ENCODE measurements at places on chromosomes 4 and X.

GRCh38 chr4:13546941-13547484 is 2.7 kb upstream of the NKX3-2 start:
- no peak for DNase-seq

GRCh38 chr4:151139814-151140213 is 40.4 kb downstream of the RPS3A start:
- DNase-seq: no peak

DNA sequence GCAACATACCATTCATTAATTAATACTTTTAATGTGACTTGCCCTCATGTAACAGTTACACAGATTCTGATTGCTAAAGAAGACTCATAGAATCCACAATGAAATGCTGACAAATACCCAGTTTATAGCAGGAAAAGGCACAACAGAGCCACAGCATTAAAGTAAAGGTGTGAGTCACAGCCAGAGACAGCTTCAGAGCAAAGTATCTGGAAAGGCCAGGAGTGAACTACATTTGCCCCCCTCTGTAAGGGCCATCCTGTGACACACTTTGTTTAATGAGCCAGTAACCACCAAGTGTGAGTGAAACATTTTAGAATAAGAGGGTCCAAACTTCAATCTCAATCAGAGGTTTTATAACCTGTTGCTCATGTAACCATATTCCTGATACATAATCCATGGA is 133.8 kb upstream of the TACR3 start:
- DNase-seq: no peak

GRCh38 chr4:109451544-109452273 is 18.1 kb downstream of the SEC24B start:
- DNase-seq: no peak

DNA sequence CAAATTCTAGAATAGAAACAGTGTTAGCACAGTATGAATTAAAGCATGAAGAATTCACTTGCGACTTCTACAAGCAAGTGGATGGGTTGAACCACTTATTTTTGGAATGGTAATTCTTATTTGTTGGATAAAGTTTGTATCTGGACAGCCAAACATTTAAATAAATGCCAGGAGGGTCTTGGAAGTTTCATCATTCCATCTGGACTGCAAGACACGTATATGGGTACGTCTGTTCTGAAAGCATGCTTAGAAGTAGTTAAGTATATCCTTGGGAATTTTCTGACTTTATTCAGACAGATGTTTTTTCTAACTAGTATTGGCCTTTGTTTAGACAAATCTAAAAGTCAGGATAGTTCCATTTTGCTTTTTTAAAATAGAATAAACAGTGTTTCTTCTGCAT is 77.5 kb upstream of the CASK start:
- DNase-seq: no peak

- no peak for DNase-seq
Measured at GRCh38 chr4:145679991-145680455, at the start of gene C4orf51. Gene C4orf51, plus strand, starts transcription at chr4:145680146. Its CDS starts 58 bp downstream, at chr4:145680204.

- DNase-seq: no peak
Measured at GRCh38 chrX:154457491-154458115, 478 bp upstream of the PLXNA3 start.

GRCh38 chr4:78313754-78314120 is 237.8 kb upstream of the ANXA3 start:
- no peak for DNase-seq

GRCh38 chr4:144374065-144374464 is 233.5 kb upstream of the GYPA start:
- no peak for DNase-seq

Measured in NT2/D1 (cell line).